Stimulated activated CD8-positive, alpha-beta memory T cell treated with anti-CD3 and anti-CD28 coated beads, Interleukin-7, amount 100 ng/mL, for 4 hours (primary cell): ENCODE measurements at places on chromosomes 2 and 18.

DNA sequence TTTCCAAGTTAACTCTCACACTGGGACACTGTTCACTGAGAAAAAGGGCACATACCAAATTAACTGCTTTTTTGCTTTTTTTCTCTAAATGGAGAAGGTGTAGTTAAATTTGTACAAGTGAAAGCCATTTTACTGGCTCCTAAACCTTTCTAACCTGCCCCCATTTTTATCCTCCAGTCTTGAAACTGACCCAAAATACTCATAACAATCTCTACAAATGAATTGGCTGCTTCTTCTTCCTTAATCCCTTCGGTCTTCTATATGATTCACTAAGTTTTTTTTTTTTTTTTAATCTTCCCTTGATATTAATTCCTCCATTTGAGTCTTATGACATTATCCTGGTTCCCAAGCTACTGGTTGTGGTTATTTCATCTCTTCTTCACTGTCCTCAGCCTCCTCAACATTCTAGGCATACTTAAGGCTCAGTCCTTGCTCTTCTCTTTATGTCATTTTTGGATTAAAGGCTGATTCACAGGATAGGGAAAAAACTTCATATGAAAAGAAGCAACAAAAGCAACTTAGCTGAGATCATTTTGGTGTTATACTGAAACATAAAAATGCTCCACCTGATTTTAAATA, 19.8 kb downstream of the ORC2 start:
- DNase-seq: no peak

DNA sequence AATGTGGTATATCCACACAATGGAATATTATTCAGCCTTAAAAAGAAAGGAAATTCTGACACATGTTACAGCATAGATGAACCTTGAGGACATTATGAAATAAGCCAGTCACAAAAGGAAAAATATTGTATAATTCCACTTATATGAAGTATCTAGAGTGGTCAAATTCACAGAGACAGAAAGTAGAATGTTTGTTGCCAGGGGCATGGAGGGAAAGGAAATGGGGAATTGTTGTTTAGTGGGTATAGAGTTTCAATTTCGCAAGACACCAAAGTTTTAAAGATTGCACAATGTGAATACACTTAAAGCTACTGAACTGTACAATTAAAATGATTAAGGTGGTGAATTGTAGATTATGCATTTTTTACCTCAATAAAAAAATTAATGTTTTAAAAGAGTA, 92.9 kb downstream of the TXNL1 start:
- DNase-seq: no peak

DNA sequence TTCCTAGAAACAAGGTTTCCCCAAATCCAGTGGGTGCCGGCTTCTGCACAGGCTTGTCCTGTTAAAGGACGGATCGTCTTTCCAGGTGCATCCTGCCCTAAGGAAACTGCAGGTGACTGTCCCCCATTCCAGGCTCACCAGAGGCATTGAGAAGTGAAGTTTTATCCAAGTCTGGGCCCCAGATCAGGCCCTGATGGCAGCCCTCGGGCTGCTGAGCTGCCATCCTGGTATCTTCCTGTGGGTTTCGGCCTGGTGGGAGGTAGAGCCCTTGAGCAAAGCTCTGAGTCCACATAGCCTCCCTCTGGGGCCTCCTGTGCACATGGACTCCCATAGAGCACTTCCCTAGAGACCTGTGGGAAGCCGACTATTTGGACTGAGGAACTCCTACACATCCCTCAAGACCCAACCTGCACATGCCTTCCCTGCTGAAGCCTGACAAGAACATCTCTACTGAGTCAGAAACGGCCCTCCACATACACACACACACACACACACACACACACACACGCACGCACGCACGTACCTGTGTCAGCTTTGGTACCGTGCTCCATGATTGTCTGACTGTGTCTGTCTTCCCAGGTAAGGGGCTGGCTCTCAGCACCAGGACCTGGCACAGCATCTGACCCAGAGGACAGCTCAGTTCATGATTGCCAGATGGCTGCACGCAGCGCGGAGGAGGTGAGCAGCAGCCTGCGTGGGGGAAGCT, 16.4 kb downstream of the TNS1 start:
- no peak for DNase-seq

- no peak for DNase-seq
Observed at GRCh38 chr2:240685771-240686371, 3.2 kb upstream of the AQP12B start.

DNA sequence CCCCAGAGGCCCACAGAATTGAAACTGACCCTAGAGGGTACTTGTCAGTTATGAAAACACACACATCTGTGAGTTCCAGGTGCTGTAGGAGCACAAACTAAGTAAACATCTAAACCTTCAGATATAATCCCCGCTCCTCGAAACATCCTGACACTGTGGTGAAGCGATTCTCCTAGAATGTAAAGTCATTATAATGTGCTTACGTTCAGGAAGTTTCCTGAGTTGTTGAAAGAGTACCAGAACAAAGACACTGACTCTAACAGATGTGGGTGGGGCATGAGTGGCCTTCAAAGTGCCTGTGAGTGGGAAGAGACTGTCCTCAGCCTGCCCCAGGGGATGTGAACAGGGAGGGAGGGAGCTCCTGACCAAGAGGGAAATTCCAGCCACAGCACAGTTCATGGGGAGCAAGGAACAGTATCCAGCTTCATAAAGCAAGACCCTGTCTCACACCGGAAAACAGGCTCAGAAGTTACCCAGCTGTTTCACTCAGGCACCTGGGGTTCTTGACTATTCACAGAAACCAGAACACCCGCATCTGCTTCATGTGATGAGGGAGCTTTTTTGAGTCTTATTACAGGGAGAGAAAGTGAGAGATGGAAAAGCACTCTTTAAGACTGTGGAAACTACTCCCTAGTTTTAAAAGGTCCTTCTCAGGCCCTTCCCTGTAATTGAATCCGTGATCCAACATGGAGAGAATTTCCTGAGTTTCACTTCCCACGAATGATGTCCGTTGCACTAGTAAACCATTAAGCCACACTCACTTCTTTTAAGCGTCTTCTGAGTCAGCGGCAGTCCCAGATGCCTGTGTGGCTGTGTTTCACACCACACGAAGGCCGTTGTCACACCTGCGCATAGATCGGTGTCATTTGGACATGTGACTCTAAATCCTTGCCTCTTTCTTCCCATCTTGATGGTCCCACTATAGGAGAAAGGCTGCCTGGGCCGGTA, 88.6 kb upstream of the EML6 start:
- DNase-seq: no peak

DNA sequence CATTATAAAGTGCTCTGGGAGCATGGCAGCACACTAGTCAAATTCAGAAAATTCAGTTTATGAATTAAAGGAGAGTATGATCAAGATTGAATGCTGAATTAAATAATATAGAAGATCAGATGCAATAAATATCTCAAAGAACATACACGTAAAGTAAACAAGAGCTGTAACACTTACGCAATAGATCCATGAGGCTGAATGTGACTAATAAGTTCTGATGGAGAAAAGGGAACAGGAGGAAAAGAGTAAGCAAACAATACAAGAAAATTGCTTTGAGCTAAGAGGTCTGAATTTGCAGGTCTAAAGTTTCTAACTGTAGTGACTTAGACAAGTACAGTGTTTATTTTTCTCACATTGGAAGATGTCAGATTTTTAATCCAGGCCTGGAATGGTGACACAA, 646.7 kb upstream of the ZNF804A start:
- DNase-seq: no peak

GRCh38 chr2:112915300-112916144, 4.6 kb downstream of the IL37 start:
- DNase-seq: no peak

GRCh38 chr2:42693013-42693615, 70.8 kb downstream of the OXER1 start:
- DNase-seq: no peak

- no peak for DNase-seq
Observed at GRCh38 chr18:78573773-78574172, 405.8 kb upstream of the SALL3 start.

- DNase-seq: no peak
Observed at GRCh38 chr2:16221461-16222010, 281.2 kb downstream of the MYCN start.

DNA sequence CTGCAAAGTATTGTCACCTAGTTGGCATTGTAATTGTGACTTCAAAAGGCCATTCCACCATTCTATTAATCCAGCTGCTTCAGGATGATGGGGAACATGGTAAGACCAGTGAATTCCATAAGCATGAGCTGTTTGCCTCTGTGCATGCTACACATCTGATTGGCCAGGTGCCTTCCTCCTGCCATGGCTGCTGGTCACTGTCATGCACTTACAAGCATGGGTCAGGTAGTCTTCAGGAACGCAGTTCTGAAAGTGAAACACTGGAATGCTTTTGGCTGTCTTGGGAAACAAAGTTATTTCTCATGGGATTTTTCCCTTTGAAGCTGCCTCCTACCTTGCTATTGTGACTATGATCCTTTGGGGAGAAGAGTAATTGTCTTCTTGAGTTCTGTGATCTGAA, 267.6 kb downstream of the GBX2 start:
- DNase-seq: no peak

- DNase-seq: no peak
Observed at GRCh38 chr2:187642498-187642897, 88.3 kb upstream of the TFPI start.

GRCh38 chr2:161981679-161982250, 92.2 kb downstream of the DPP4 start:
- DNase-seq: no peak
